ENCODE measurements at places on chromosomes 16 and 17.

GRCh38 chr17:74298778-74299177 is 24.7 kb downstream of the DNAI2 start:
- DNase-seq: no peak

GRCh38 chr17:1325766-1326165 is 46.3 kb downstream of the TRARG1 start:
- DNase-seq: no peak

- DNase-seq: no peak
Measured at GRCh38 chr16:4407543-4408322, 8.7 kb downstream of the CORO7 start.

DNA sequence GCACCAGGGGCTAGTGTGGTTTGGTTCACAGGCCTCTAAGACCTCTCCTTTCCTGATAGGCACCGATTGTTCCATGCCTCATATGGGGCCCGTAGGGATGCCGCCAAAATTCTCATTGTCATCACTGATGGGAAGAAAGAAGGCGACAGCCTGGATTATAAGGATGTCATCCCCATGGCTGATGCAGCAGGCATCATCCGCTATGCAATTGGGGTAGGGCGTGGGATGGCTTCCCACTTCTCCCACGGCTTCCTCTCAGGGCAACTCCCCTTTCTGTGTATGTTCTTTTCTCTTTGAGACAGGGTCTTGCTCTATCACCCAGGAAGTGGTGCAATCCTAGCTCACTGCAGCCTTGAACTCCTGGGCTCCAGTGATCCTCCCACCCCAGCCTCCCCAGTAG is 5.3 kb downstream of the ITGAX start:
- no peak for DNase-seq

DNA sequence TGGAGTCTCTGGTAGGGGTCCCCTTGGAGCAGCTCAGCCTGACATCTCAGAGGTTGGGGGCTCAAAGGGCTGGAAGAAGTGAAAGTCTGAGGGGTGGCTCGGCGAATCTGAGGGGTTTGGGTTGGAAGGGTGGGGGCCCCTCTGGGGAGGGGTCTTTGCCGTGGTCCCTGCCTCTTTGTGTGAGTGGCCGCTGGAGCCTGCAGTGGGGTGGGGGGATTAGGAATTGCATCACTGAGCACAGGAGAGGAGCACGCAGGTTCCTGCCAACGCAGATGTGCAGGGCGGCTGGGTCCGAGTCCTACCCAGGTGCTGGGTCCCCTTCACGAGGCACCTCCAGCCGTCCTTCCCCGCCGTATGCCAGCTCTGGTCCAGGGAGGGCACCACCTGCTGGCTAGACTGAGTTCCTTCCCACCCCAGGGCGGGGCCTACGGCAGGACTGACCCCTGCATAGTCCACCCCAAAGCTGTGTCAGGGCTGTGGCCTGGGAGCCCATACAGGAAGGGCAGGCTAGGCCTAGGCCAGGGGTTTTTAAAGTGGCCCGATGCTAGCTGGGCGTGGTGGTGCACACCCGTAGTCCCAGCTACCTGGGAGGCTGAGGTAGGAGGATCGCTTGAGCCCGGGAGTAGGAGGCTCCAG is 9.9 kb downstream of the FMNL1 start:
- DNase-seq: peak; percentile 50

DNA sequence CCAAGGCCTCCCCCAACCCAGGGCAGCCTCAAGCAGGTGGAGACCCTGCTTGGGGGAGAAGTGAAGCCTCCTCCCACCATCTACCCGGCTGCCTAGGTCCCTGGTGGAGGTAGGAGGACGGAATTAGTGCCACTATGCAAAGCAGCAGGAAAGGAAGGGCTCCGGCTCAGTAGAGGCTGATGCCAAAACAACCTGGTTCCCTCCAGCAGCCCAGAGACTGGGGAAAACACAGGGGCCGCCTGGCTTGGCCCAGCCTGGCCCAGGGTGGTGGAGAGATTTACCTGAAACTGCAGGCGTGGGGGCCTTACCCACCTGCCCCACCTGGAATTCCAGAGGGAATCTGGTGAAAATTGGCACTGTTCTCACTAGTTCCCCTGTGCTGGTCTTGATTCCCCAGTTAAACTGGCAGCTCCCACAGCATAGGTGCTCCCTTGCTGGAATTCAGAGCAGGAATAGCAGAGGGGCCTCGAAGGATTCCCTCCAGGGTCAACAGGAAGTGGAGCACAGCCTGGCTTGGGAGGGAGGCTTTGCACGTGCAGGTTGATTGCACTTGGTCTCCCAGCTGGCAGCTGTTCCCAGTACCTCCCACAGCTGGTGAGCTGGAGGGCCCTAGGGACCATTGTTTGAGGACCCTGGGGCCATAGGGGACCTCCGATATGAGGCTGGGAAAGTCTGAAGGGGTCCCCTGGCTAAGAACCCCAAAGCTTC is 4.5 kb downstream of the CD79B start:
- no peak for DNase-seq

DNA sequence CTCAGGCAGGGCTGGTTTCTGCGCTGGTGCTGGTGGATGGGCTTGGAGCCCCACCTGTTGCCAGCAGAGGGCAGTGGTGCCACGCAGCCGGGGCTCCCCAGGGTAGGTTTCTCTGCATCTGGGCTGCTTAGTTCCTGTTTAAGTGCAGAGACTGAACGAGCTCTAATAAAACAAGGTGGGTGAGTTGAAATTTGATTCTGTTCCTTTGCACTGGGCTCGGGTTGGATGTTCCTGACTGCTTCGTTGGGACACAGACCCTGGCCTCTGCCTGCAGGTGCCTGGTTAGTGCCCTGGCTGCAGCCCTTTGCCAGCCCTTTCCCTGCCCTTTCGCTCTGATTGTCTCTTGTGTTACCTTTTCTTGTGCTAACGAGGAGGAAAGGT is 30.0 kb downstream of the TBCD start:
- DNase-seq: peak; percentile 65

- DNase-seq: no peak
Measured at GRCh38 chr17:46135126-46135812, 58.0 kb downstream of the KANSL1 start.

DNA sequence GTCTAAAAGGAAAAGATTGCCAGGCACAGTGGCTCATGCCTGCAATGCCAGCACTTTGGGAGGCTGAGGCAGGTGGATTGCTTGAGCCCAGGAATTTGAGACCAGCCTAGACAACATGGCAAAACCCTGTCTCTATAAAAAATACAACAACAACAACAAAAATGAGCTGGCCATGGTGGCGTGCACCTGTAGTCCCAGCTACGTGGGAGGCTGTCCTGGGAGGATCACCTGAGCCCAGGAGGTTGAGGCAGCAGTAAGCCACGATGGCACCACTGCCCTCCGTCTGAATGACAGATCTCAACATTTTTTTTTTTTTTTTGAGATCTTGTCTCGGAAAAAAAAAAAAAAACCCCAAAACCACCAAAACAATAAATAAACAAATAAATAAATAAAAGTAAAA is 28.1 kb upstream of the ATP2A3 start:
- no peak for DNase-seq

DNA sequence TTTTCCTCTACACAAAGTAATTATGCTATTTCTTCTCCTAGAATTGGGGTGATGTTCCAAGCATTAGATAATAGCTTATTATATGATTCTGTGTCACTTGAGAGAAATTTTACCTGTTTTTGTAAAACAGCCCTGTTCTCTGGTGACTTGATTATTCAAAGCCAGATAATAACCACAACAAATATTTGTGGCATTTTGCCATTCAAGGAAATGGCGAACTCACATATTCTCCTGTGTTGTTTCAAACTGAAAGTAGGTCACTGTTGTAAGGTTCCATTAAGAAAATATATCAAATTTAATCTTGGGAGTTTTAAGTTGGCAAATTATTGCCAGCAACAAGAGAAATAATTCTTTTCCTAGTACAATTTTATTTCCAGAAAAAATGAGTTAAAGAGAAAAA is 124.8 kb downstream of the STXBP4 start:
- no peak for DNase-seq

- DNase-seq: no peak
Measured at GRCh38 chr16:70612931-70613330, 33.4 kb upstream of the IL34 start.

- no peak for DNase-seq
Measured at GRCh38 chr16:50735629-50736122, 6.2 kb upstream of the CYLD start.

Data from SW480 (cell line).